ENCODE measurements at places on chromosomes 6 and 20.

GRCh38 chr6:144408161-144408560 lies 123.0 kb downstream of the UTRN start:
- DNase-seq = peak; percentile 38

DNA sequence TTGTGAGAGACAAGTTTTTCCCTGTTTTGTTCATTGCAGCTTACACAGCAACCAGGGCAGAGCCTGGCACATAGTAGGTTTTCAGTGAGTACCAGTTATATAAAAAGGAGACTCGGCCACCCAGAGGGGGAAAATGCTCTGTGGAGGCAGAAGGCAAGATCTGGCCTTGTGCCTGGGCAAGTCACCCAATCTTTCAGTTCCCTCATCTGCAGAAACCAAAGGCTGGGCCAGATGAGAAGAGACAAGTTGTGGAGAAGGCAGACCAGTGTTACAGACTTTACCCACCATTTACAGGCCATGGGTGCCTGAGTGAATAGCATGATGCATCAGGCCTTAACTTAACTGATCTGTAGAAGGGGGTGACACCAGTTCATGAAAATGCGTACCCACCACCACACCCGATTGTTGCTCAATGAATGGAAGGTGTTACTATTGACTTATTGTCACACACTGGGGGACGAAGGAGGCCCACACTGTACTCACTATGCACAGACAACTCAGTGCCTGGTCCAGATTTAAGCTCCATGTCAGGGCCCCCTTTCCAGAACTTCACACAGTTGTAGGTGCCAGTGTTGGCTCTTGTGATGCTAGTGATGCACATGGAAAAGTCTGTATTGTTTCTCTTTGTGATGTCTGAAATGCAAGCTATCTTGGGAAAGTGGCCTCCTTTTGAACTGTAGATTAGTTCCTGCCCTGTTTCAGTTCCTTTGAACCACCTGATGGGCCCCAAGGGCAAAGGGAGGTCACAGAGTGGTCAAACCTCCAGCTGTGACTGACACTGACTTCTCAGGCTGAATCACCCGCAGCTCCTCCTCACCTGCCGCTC lies 64.3 kb upstream of the SIRPG start:
- DNase-seq = no peak

GRCh38 chr6:138833816-138834539 lies 38.1 kb downstream of the ECT2L start:
- no peak for DNase-seq

- peak; percentile 71 for DNase-seq
These were observed 887 bp downstream of the GABBR1 start for GRCh38 chr6:29631860-29632731.

DNA sequence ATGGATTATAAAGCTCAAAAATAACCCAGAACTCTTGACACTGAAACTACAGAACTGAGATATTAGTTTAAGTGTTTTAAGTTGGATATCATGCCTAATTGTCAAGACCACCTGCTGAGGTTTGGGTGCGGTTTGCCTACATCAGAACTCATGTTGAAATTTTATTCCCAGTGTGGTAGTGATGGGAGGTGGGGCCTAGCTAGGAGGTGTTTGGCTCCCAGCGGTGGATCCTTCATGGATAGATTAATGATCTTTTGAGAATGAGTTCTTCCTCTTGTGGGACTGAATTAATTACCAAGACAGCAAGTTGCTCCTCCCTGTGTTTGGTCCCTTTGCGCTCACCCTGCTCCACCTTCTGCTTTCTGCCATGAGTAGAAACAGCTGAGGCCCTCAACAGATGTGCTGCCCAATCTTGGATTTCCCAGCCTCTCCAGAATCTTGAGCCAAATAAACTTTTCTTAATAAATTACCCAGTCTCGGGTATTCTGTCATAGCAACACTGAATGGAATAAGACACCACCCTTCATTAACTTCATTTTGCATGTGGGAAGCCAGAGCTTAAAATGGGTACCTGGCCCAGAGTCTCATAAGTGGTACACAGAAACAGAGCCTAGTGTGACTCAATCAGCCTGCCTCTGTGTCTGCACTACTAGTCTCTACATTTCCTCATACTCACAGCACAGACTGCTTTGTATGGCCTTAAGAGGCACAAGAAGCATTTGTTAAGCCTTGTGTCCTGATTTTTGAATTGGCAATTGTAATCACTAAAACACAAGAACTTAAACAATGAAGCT lies 158.4 kb downstream of the IBTK start:
- no peak for DNase-seq

DNA sequence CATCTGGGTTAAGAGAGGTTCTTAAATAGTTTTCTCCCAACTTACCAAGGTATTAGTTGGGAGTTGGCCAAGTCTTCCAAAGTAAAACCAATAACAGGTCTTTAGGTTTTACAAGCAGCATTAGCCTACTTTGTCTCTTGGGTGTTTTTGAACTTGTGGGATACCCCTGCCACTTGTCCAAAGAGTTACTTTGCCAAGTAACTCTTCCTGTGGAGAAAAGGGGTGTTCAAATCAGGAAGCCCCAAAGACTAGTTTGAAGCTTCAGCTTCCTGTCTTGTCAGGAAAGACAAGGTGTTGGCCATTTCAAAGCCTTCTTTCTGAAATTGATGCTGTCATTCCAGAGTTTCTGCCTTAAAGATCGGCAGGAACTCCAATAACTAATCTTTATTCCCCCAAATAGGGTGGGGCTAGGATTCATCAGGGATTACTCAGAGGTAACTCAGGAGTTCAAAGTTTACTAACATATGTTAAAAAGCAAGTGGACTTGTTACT lies 822 bp downstream of the RAB22A start:
- peak; percentile 6 for DNase-seq

DNA sequence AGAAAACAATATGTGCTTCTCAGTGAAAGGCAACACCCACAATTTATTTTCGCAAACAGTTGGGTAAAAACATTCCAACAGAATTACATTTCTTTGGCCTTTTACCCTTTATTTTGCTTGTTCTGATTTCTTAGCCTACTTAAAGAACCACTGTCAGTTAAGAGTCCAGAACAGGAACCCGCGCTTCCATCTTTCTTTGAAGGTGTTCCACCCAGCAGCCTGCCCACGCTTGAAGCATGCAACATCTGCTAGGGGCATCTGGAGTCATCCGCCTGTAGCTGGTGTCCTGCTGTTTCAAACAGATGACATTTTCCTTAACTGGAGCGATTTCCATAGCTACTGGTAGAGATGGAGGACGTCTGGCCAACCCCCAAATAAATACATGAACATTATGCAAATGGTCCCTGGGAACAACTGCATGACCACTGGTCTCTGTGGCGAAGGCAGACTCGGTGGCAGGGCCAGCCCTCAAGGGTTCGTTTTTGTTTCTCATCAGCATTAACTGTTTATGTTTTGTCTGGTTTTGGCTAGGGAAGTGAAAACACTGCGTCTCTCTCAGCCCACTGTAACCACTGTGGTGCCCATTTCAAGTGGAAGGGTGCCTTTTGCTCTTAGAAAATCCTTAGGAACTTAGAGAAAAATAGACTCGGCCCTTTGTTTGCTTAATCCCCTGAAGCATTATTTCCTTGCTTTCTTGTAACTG lies 51.6 kb downstream of the LAMA4 start:
- no peak for DNase-seq

- DNase-seq = no peak
These were observed 131.7 kb upstream of the MAP3K4 start for GRCh38 chr6:160859822-160860221.

GRCh38 chr6:9225441-9225871 lies 790.1 kb upstream of the SLC35B3 start:
- DNase-seq = peak; percentile 22

GRCh38 chr20:63037669-63038268 lies 31.0 kb upstream of the BHLHE23 start:
- DNase-seq = no peak

DNA sequence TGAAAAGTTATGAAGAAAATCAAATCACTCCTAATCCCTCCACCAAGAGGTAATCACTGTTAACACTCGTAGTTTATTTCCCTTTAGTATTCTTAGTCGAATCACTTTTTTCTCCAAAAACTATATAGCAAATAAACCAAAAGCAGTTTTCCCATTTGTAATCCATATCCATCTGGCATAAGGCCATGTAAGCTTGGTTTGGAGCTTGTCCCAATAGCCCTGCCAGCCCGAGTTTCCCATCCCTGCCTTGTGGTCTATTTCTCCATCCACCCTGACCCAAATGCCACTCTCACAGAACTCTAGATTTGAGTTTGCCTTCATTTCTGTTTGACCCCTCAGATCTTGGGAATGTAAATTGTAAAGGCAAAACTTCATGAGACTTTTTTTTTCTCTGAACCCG lies 71.8 kb upstream of the DSP start:
- peak; percentile 22 for DNase-seq

- no peak for DNase-seq
These were observed 220.0 kb upstream of the ZNF217 start for GRCh38 chr20:53813636-53814035.

DNA sequence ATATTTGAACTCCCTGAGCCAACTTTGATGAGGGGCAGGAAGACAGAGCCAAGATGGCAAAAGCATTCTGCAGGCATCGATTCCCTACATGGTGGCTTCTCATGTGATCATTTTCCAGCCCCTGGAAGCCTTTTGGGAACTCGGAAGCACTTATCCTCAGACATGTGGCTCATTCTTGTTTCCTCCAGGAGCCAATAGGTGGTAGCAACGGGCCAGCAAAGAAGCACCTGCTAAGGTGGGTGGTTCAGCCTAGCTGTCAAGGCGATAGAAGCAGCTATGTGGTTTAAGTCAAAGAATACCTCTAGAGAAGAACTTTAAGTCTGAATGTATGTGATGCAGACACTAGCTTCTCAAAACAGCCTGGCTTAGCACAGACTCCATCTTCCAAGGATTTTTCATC lies 64.9 kb upstream of the PAX1 start:
- no peak for DNase-seq

- no peak for DNase-seq
These were observed 140.6 kb upstream of the SLC22A16 start for GRCh38 chr6:110617057-110617456.

DNA sequence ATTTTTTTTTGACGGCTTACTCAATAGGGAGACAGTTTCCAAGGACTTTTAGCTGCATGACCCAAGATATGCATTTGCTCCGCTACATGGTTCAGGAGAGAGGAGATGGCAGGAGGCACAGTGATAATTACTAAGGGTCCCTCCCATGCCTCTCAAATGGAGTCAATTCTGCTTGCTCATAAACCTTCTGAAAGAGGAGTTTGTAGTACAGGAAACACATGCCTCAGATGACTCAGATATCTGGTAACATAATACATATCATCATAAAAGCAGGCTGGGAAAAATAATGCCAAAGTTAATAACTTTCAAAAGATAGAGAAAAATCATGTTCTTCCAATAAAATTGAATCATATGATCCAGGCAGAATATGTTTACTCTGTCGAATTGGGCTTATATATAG lies 97.6 kb upstream of the DEFB112 start:
- DNase-seq = no peak

DNA sequence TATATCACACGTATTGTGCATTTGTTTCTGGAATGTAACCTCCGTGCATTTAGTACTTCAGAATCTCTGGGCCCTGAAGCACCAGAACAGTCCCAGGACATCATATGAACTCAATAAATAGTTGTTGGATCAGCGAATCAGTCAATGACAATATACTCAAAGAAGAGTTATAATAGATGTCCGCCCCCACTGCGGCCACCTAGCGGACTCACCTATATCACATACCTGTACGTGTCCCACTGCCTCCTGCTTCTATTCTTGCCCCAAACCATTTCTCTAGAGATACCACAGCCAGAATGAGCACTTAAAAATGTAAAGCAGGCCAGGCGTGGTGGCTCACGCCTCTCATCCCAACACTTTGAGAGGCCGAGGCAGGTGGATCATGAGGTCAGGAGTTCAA lies 73.9 kb downstream of the DCDC2 start:
- DNase-seq = no peak

GRCh38 chr6:40998661-40999060 lies 40.4 kb downstream of the UNC5CL start:
- DNase-seq = no peak

GRCh38 chr6:136123468-136123867 lies 126.6 kb downstream of the MTFR2 start:
- DNase-seq = peak; percentile 67

DNA sequence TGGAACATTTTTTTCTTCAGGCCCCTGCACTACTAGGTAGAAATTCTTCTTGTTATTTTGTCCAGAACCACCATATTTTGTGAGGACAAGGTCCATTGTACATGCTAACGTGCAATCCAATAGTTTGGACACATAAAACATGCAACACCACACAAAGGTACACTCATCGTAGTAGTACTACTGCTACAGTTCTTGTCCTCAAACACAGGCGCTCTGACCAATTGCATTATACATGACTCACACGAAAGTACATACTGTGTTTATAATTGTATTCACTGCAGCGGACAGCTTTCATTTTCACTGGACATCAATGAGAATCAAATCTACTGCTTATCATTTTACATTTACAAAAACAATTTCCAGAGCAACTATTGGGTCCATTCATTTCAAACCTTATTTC lies 15.3 kb upstream of the SMLR1 start:
- no peak for DNase-seq

DNA sequence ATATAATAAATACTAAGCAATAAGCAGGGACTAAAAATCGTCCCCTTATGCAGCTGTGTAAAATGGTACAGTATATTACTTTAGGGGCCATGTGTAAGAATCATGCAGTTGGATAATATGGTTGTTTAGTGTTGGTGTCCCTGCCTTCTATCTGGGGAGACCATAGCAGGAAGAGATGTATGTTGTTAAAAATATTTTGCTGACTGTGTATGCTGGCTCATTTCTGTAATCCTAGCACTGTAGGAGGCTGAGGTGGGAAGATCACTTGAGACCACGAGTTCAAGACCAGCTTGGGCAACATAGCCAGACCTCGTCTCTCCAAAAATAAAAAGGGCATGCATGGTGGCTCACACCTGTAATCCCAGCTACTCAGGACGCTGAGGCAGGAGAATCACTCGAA lies 5.6 kb downstream of the PANK2 start:
- no peak for DNase-seq

DNA sequence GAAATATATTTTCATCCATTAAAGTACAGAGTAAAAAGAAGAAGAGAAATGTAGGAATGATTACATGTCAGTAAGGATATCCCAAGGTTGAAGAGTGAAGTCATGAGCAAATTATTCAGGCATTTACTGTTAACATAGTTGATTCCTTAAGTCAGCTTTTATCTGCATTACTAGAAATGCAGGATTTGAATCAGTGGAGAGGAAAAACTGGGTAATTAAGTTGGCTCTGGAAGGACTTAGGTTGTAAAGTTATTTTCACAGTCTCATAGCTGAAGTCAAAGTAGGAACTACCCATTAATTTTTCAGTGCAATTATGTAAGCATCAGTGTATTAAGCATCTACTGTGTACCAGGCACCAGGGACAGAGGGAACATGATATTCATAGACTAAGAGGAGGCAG lies 7.8 kb downstream of the NAA20 start:
- peak; percentile 37 for DNase-seq

DNA sequence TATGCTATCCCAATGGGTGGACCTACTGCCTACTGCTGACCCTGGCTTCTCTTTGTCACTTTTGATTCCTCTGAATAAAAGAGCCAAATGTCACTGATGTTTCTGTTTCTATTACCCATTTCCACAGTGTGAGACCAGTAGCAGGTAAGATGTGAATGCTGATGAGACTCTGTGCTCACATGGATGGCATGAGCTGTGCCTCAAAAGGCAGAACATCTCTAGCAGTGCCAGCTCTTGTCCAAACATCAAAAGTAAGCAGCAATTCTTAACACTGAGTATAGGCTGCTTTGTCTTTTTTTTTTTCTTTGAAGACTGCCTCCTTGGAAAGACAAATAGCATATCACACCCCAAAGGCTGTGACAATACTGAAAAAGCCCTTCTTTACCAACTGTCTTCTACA lies 459.2 kb upstream of the RUNX2 start:
- no peak for DNase-seq
